IMR-90 (cell line): ENCODE measurements at places on chromosomes 1 and 21. TPM values are rescaled to one million over a fixed set of nuclear protein-coding genes. Genes with fewer than 3 reads are reported as not detected.

GRCh38 chr1:62590970-62591368, 6.4 kb upstream of the ANGPTL3 start:
- no peak for DNase-seq

DNA sequence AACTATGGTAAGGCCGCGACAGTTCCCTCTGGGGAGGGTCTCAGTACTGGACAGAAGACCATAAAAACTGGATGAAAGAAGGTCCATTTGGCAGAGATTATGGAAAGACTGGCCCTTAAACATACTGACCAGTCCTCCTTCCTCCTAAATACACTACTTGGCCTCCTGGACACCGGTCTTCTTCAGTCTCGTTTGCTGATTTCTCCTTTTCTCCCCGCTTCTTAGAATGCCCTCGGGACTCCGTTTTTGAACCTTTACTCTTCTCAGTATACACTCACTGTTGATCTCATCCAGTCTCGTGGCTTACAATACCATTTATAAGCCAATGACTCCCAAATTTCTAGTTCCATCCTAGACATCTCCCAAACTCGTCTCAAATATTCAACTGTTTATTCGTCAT, 694 bp upstream of the MRPL9 start:
- DNase-seq = no peak

DNA sequence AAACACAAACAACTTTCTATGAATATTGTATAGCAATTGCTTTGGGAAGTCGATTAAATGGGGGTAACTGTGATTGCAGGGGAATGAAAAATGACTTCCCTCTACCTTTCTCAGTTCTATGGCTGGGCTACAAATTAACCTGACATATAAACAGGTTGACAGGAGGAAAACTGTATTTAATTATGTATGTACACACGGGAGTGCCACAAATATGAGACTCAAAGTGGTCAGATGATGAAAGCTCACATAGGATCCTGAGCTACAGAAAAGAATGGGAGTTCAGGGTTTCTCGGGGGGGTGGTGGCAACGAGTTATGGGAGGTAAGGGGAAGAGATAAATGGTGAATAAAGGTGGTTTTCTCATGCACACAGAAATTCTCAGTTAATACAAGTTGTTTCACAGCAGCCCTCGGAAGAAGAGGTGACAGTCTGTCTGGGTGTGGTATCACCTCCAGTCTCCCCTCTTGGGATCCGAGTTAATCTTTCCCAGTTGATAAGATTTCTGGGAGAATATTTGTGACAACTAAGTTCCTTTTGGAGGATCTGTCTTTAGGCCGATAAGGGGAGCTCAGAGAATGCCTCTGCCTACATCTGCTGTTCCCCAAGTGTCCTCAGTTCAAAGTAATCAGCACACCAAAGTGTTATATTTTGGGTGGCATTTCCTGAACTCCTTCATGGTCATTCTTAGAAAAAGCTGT, 26.3 kb downstream of the GADD45A start:
- DNase-seq = no peak

GRCh38 chr1:94707321-94708298, 112.5 kb upstream of the SLC44A3 start:
- DNase-seq = peak; percentile 70

DNA sequence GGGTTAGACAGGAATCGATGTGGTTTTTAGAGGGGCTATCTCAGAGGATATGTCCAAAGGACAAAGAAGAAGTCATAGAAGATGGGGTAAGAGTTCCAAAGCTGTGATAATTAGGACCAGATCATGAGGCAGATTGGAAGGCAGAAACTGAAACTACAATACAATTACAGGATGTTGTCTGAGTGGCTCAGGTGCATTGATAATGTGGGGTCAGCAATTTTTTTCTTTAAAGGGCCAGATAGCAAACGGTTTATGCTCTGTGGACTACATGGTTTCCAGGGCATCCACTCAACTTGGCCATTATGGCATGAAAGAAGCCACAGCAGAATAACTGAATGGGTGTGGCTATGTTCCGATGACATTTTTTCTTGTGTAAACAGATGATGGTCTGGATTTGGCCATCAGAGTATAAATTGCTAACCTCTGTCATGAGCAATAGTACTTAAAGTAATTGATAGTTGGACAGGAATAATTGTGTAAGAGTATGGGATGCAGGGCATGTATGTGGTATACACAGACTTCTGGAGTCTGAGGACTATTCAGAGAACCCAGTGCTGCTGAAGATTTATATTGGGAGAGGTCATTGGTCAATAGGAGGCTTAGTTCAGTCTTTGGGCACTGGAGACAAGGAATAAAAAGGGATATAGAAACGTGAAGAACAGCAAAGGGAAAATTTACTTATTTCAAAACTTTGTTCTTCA, 198.4 kb upstream of the ADGRL4 start:
- no peak for DNase-seq

DNA sequence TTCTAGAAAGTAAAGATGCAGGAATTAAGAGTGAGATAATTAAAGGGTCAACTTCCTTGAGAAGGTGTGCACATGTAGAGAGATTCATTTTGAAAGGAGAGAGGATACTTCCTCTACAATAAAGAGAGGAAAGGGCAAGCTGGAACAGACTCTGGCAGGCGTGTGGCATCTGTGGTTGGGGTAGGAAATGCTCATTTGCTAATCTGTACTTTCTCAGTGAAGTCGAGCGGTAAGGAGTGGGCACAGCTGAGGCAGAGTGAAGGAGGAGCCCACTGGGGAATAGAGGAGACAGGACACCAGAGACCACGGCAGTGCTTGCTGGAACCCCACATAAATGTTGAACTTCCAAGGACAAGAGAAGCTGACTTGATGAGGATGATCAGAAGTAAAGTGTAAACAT, 49.1 kb downstream of the PCSK9 start:
- DNase-seq = no peak

GRCh38 chr1:157105988-157106812, 6.6 kb upstream of the ETV3L start:
- DNase-seq = peak; percentile 97

DNA sequence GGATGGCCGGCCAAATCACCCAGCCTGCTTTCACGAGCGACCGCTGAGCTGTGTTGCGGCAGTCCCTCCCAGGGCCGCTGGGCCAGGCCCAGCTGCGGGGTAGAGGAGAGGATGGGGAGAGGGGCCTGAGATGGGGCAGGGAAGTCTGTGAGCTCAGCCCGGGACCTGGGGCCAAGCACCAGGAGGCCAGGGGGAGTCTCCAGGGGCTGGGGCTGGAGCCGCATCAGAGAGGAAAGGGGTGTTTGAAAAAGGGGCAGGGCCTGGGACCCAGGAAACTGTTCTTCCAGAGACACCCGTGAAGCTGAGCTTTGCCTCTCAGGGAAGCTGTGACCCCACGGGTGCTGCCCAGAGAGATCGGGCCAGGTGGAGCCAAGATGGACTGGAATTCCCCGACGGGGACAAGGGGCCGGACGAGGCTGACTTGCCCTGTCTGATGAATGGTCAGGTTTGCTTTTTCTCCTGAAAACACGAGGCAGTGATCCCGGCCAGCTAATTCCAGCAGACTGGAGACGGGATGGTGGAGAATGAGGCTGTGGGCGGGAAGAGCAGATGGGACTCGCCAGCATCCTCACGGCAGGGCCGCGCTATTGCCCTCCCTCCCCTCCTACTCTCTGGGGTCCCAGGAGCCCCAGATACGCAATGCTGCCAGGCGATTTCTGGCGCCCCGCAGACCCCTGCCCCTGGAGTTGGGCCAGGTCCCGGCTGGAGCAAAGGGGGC, 40.3 kb upstream of the COL18A1 start:
- DNase-seq = peak; percentile 89

DNA sequence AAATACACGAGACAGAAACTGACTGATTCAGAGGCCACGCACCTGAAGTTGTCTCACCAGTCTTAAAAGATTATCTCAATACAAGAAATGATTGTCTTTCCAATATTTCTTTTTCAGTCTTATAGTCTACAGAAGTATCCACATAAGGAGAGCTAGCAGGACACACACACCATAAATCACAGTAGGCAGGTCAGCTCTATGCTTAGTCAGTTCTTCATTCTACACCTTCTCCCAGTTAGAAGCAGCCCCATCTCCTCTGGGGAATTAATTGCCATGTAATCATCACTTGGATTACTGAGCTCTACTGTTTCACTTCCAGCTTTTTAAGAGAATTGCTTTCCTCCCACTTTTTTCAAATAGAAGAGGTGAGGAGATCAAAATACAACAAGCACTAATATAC, 59.6 kb downstream of the SMYD3 start:
- DNase-seq = peak; percentile 28

DNA sequence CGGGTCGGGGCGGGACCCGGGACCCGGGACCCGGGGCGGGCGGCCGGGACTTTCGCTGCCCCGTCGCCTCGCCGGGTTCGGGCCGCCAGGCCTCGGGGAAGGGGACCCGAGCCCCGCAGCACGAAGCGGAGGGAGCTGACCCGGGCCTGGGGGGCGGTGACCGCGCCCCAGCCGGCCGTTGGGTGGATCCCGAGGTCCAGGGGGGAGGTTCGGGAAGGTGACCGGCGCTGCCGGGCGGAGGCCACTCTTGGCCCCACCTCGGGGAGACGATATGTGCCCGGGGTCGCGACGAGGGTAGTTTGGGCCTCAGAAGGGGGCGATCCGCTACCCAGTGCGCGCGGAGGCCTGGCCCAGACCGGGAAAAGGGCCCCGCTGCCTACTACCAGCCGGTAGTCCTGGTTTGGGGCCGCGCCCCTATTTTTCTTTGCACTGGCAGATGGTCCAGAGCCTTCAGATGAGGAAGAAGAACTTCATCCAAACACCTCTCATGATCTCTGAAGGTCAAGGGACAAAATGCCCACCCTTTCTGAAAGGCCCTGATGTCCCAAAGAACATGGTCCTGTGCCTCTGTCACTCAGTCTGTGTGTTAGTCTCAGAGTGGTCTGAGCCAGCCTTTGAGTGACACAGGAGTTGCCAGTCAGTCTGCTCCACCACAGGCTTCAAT, 766 bp downstream of the AGO4 start:
- no peak for DNase-seq

GRCh38 chr1:27650539-27651175, 15.7 kb upstream of the FGR start:
- peak; percentile 70 for DNase-seq

GRCh38 chr1:185170291-185170848, 13.4 kb downstream of the SWT1 start:
- DNase-seq = peak; percentile 67

The COQ8A gene
- total RNA-seq = 3.3 and 3.8 TPM in 2 replicates

The HSD3B1 gene
- not detected in 2 replicates for total RNA-seq

The NHLH2 gene
- total RNA-seq = not detected in 2 replicates

The CAPZB gene
- 180 and 216 TPM in 2 replicates for total RNA-seq

The PKP1 gene
- under 0.01 and 0.18 TPM in 2 replicates for total RNA-seq

The COL16A1 gene
- 28.6 and 34.2 TPM in 2 replicates for total RNA-seq

The AMY2A gene
- not detected in 2 replicates for total RNA-seq

The SPATA17 gene
- 0.18 and 0.28 TPM in 2 replicates for total RNA-seq
